ENCODE measurements at places on chromosomes 16 and 17.

GRCh38 chr16:23452221-23452571 is 793 bp downstream of the COG7 start:
- DNase-seq, result no peak

DNA sequence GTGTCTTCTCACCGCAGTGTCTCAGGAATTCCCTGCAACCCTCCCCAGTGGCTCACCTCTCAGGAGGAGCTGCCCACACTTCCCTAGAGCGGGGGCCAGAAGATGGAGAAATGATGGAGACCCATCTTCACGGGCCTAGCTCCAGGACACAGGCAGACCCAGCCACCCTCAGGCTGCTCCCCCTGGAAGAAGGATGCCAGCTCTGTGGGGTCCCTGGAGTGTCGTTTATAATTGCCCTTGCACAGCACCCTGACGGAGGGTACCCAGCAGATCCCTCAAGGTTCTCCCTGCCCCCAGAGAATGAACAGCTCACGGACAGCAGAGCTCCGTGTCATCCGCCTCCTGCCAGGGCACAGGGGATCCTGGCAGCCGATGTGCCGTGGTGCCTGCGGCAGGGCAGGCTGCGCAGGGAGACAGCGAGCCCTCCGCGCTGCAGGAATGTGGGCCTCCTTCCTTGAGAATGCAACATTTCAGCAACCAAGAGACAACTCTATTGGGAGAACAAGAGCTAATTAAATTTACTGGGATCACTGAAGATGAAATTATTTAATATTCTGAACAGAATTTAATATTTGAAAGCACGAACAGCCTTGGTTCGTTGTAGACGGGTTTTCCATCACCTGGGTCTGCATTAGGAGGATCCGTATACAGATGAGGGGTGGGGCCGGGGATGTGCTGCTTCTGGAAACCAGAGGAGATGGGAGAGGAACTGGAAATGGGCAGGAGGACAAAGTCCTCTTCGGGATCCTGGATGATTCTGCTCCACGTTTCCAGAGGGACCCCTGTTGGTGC is 21.0 kb upstream of the RBFOX3 start:
- no peak for DNase-seq

DNA sequence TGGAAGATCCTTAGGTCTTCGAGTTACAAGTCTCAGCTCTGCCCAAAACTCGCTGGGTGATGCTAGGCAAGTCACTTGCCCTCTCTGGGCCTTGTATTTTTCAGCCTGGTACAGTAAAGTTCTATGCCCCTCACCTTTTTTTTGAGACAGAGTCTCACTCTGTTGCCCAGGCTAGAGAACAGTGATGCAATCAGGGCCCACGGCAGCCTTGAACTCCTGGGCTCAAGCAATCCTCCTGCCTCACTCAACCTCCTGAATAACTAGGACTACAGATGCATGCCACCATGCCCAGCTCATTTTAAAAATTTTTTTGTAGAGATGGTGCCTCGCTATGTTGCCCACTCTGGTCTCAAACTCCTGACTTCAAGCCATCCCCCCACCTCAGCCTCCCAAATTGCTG is 3.8 kb downstream of the MYH11 start:
- DNase-seq, result no peak

- no peak for DNase-seq
Measured at GRCh38 chr17:36578671-36579070, 13.0 kb upstream of the DHRS11 start.

DNA sequence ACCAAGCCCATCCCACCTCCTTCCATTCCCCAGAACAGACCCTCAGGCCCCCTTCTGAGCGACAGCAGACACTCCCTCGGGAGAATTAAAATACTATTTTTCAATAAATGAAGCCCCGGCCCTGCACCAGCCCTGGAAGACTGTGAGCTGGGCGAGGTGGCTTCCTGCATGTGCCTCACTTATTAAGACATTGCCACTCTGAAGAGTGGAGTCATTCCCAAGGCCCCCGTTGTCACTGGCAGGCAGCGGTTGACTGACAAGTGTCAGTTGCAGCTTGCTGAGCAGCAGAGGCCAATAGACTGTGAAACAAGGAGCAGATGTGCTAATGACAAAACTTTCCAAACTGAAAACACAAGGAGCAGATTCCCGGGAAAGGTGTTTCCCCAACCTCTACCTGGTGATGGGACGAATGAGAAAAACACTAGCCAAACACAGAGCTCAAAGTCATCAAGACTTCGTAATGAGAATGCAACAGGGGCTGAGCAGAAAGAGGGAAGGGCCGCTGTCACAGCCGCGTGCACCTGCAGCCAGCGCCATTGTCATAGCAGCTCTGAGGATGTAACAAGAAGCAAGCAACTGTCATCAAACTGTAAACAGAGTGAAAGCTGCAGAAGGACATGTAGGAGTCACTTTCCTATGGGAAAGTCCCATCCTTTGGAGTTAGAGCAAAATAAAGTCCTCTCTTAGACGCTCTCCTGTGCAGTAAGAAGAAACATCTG is 232.1 kb downstream of the C16orf78 start:
- DNase-seq, result no peak

GRCh38 chr17:67421869-67422273 is 44.8 kb downstream of the PITPNC1 start:
- DNase-seq, result no peak

- no peak for DNase-seq
Measured at GRCh38 chr16:58855291-58855863, 121.3 kb upstream of the GOT2 start.
